ENCODE measurements at places on chromosomes 12 and 14.

DNA sequence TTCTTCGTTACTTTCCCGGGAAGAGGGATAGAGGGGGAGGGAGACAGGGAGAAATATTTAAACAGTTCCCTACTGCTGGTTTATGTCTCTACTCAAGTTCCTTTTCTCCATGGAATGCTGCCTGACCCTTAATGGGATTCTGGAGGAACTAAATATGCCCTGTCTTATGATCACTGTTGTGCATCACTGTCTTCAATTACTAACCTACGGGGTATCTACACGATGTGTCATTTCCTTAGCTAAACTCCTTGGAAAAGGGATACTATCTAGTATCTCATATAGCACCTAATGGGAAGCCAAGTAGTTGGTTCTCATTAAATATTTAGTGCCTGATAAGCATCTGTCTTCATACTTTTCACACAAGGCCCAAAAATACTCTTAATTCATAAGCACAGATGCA is 37.5 kb upstream of the FBLN5 start:
- DNase-seq = no peak

GRCh38 chr12:98911396-98911795 is 266.3 kb downstream of the APAF1 start:
- no peak for DNase-seq

DNA sequence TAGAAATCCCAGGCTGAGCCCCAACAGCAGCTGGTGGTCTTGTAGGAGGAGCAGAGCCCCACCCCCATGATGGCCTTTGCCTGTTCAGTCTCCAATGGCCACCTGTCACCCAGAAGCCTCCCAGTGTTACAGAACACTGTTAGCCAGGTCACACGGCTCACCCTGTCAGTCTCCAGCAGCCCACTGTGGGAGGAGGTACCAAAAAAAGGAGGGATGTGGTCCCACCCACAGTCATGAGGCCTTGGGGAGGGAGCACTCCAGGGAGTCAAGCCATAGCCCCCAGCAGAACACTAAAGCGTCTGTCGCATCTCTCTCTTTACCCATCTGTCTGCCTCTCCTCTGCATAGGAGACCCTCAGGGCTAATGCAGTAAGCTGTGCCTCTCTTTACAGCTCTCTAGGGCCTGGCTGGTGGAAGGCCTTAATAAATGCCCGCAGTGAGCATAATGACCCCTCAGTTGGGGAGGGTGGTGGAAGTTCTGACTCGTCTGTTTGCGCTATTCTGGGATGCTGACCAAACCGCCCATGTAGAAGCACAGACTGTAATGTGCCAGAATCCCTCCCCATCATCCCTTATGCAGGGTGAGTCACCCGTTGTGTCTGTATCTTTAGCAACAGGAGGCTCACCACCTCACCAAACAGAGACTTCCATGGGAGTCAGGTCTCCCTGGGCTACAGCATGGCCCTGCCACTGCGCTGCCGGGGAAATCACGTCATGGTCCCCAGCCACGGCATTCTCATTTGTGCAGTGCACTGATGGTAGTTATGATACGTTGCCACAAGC is 14.6 kb downstream of the C14orf132 start:
- DNase-seq = no peak

DNA sequence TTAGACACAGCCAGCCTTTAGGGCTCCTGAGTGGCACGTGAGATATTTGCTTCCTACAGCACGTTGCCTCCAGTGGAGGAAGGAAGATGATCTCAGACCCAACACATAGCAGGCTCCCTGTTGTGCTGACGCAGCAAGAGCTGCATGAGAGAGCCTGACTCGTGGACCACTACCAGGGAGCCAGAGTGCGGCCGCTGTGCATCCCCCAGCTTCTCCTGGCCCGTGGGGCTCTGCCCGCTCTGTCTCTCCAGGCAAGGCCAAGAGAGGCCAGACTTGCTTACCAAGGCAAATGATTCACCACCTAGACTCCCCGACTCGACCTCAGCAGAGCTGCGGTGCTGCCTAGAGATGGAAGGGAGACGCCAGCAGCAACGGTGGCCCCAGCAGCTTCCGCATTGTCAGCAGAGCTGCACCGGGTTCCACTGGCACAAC is 37.5 kb downstream of the MAP3K9 start:
- DNase-seq = no peak

DNA sequence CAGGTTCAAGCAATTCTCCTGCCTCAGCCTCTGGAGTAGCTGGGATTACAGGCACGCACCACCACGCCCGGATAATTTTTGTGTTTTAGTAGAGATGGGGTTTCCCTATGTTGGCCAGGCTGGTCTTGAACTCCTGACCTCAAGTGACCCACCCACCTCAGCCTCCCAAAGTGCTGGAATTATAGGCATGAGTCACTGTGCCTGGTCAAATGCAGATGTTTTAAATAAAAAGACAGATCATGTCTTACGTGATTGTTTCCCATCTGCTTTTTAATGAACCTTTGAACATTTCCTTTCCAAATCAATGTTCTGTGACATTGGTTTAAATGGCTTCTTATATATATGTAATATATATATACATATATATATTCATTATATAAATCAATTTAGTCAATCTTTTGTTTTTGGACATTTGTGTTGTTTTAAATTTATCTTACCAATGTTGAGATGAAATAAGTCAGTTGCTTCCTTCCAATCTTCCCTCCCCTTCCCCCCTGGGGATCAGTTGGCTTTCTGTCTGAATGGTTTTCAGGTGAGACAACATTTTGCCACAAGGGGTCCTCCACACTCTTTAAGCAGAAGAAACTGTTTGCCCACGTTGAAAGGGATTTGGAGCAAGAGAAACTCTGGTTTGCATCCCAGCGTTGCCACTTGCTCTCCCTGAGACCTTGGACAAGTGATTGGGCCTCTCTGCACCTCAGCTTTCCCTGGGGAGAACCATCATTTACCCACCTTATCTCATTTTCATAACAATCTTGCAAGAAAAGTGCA is 47.6 kb upstream of the RBM19 start:
- DNase-seq = peak; percentile 16

DNA sequence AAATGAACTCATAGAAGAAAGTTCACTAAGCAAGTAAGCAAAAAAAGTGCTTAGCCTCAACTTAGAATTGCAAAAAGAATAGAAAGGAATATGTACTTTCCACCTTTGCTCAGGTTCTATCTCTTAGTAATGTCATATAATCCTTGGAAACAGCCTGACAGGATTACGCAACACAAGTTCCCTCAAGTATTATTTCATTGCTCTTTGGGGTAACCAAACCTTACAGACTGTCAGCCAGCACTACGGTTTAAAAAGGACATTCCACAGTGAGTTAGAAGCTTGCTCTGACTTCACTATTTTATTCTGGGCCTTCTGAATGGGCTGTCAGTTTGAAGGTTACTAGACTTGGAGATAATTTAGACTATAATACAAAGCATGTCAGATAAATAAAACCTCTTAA is 264.0 kb downstream of the ATXN7L3B start:
- no peak for DNase-seq

DNA sequence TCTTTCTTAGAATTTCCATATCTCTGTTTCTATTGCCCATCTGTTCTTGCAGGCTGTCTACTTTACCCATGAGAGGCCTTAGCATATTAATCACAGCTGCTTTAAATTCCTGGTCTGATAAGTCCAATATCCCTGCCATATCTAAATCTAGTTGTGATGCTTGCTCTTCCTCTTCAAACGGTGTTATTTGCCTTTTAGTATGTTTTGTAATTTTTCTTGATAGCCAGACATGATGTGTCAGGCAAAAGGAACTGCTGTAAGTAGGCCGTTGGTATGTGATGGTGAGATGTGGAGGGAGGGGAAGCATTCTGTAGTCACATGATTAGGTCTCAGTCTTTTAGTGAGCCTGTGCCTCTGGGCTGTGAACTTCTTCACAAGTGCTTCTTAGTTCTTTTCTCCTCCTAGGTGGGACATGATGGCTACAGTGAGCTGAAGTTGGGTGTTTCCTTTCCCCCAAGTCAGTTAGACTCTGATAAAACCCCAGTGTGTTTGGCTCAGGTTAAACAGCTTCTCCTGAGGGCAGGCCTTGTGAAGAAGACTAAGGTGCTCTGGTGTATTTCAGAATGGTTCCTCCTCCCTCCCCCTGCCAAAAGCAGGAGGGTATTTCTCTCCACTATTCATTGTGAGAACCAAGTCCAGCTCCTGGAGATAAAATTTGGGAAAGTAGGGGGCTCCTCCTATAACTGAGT is 195.9 kb upstream of the PARP11 start:
- DNase-seq = no peak

DNA sequence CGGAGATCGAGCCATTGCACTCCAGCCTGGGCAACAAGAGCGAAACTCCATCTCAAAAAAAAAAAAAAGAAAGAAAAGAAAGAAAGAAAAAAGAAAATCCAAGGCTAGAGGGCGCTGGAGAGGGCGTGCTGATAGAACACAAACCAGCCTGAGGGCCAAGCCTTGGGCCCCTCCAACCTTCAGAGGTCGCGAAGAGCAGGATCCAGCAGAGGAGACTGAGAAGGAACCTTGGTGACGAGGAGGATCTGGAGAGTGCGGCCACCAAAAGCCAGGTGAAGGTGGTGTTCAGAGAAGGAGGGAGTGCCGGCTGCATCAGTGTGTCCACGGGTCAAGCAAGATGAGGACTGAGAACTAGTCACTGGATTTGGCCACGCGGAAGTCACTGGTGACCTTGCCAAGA is 4.1 kb upstream of the DYNC1H1 start:
- DNase-seq = peak; percentile 21

GRCh38 chr14:91575469-91576208 is 65.5 kb upstream of the PPP4R3A start:
- DNase-seq = no peak

- DNase-seq = no peak
Measured at GRCh38 chr12:110677206-110677911, 11.6 kb downstream of the HVCN1 start.

GRCh38 chr14:59254911-59255545 is 66.6 kb downstream of the DAAM1 start:
- DNase-seq = no peak
